ENCODE measurements at places on chromosomes 6 and 20.

DNA sequence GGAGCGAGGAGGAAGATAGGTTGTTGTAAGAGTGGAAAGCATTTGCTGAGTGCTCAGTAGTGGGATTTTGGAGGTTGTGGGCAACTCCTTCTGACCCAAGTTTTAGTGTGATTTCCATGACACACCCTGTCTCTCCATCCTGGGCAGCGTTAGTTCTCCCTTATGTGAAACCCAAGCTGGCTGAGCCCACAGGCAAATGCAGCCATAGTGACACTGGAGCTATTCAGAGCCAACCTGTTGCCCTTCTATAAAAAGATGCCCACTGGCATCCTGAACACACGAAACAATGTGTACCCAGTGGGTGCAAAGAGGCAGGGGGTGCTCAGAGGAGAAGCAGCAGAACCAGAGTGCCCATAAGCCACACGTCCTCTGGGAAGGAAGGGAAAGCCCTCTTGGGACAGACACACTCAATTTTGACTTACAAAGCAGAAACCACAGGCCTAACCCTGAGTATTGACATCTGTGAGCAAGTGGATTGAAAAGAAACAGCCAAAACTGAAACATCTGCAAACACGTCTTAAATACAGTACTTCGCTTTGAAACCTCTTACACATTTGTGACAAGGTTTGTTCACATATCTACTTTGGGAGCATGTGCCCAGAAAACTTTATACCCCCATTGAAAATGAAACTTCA, 54.6 kb downstream of the BPIFB1 start:
- DNase-seq: no peak

DNA sequence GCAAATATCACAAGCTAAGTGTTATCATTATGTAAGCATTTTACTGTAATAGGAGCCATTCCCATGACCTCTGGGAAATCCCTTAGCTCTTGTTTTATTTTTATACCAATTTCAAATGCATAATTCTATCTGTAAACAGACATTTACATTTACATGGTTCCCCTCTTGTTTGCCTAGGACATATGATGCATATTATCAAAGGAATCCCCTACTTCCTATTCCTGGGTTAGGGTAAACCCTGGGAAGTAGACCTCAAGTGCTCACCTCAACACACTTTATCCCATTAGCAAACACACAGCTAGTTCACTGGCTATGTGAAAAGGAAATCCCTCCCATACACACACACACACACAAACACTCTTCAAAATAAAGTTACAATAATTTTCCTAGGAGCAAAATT, 27.1 kb downstream of the PDE10A start:
- DNase-seq: no peak

- no peak for DNase-seq
Measured at GRCh38 chr20:2930538-2930937, 57.3 kb downstream of the PTPRA start.

GRCh38 chr6:165817148-165817547, 154.1 kb upstream of the PDE10A start:
- no peak for DNase-seq

- no peak for DNase-seq
Measured at GRCh38 chr6:109912118-109912517, 66.0 kb upstream of the GPR6 start.
